Stimulated activated naive CD8-positive, alpha-beta T cell treated with anti-CD3 and anti-CD28 coated beads, Interleukin-15, Interleukin-2, amounts not matched to agents 100 U/mL and 50 U/mL, for 24 hours (primary cell): ENCODE measurements at places on chromosomes 4 and X.

- DNase-seq: no peak
Measured at GRCh38 chrX:130418066-130418465, 16.3 kb downstream of the RBMX2 start.

DNA sequence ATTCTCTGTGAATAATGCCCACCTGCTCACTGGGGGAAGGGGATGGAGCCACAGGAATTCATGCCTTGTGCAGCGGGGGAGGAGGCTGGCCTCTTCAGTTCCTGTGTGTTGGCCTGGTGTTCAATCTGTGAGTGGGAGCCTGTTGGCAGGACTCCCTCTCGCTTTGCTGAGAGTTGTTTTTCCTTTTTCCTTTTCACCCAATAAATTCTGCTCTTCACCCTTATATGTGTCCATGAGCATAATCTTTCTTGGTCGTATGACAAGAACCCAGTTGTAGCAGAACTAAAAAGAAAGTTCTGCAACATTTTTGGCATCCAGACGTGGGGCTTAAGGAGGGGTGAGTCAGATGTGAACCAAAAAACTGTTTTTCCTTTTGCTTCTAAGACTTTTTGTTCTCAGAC, 235.2 kb upstream of the HDX start:
- no peak for DNase-seq

DNA sequence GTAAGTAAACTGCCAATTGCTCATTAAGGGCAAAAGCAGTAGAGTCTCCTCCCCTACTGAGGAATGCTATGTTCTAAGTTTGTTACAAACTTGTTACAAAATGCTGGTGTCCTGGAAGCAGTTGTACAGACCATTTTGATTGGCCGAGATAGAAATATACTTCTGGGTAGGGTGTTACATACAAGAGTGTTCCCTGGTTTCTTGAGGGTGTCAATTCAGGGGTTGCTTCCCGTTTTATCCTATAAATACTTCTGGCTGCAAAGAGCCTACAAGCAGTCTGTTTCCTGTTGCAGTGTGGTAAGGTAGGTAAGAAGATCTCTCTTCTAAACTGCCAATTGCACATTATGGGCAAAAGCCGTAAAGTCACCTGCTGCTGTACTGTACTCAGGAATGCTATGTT, 5.7 kb downstream of the TRPC5OS start:
- DNase-seq: no peak

- DNase-seq: no peak
Measured at GRCh38 chr4:104868958-104869357, 277.7 kb upstream of the TET2 start.

DNA sequence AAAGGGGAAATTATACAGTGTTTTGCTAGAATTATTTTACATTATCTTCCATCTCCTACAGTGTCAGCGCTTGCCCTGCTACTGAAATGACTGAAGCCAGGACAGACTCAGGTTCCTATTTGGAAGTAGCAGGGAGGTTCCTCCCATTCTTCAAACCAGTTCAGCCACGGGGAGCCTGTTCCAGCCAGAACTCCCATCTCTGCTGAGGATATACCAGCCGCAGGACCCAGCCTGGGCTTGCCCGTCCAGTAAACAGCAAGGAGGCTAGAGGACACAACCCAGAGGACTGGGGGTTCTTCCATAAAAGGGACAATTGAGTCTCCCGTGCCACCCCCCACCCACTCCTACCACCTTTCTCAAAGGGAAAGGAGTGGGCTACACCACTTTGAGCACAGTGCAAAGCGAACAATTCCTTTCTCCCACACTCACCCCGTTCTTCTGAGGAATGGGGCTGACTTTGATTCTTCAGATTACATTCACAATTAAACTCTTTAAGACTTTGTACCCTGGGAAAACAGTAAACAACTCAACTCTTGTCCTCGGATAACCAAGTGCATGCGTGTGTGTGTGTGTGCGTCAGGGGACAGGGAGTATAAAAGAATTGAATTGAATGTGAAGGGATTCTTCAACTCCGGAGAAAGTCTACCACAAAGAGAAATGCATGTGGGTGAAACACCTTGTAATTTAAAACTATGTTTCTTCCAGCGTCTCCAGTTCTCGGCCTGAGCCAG, 31.0 kb upstream of the PPARGC1A start:
- DNase-seq: no peak

GRCh38 chr4:18571301-18571761, 549.8 kb upstream of the LCORL start:
- DNase-seq: no peak

DNA sequence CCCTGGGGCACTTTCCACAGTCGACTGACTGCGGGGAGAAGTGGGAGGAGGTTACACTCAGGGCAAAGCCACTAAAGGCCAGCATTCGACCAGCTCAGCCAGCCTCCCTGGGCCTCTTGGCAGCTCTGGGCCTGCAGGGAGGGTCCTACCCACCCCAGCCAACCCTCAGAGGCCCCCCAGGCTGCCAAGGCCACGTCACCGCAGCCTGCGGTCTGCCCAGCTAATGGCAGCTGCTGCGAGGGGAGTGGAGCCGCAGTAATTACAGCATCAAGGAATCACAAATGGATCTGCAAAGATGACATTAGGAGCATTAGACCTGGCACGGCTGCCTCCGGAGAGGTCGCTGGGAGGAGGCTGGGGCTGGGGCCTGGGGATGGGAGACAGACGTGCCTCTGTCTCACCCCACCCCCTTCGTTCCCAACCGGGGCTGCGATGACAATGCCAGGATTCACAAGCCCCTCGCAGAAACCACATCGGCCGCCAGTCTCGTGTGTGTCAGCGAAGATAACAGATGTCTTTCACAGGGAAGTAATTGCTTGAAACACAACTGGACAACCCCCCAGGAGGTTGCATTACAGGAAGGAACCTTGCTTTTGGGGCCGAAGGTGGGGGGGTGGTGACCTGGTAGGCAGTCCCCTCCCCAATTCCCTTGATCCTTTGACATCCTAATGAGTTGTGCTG, 367.6 kb downstream of the BCOR start:
- DNase-seq: no peak

DNA sequence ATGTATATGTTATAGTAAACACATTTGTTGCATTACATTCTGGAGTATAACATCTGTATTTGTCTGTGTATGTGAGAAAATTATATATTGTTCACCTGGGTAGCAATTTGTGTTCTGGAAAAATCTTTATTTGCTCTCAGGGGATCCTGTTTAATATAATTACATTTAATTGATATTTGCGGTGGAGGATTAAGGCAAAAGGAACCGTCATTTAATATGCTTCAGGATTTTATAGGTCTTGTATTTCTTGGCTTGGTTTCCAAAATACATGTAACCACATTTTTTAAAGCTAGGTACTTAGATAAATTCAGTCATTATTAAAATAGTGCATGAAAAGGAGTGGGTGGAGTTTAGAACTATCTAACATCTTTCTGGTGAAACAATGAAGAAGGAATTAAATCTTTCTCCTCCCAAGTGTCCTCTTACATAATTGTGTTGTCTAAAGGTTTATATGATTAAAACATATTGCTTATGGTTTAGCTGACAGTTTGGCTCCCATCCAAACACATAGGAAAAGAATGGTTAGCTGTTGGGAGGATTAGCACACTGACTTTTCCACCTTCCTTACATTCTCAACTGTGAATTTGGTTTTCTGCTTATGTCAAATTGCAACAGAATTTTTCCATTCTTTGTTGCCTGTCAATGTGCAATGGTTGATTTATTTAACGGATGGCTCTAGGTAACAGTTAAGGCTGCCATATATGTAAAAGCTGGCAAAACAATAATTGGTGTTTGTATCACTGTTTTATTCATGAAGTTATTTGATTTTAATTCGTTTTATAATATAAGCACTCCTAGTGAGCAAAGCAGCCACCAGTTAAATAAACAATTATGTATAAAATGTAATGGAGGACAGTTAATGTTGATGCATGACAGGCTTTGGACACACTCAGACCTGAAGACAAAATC, 250.8 kb upstream of the SFRP2 start:
- no peak for DNase-seq

GRCh38 chrX:73239242-73239641, 24.6 kb upstream of the NAP1L2 start:
- DNase-seq: no peak

DNA sequence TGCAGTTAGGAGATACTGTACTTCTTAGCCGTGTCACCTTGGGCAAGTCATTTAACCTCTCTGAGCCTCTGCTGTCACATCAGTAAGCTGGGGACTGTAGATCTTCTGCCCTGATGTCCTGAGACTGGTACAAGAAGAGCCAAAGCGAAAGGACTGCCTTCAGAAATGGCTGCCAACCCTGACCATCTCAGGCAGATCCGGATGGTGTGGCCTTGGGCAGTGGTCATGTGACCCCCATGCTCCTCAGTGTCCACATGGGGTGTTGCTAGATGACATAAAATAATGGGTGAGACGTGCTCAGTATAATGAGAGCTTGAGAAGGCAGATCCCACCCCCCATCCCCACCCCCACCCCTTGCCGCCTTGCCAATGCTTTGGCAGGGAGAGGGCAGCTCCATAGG, 60.4 kb upstream of the MTM1 start:
- no peak for DNase-seq

GRCh38 chr4:101418055-101418454, 70.7 kb upstream of the PPP3CA start:
- peak; percentile 67 for DNase-seq

- DNase-seq: no peak
Measured at GRCh38 chr4:153176938-153177337, 27.3 kb upstream of the TRIM2 start.

GRCh38 chr4:37542706-37543105, 143.5 kb downstream of the RELL1 start:
- DNase-seq: no peak

GRCh38 chr4:170102426-170102825, 12.7 kb upstream of the AADAT start:
- no peak for DNase-seq

DNA sequence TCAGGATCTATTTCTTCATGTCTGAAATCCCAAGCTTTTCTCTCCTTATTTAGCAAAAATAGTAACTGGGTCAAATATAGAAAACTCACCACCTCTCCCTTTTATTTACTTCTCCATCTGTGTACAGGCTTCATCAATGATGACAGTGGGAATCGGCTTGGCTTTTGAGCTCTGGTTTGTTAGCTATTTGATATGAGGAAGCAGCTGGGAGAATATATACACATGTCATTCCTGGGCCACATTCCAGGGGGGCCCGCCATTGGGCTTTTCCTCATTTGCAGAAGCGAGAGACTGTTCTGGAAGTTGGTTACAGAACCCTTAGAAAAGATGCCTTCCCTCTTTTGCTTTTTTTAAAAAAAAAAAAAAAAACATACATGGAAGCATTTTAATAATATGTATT, 107.4 kb upstream of the F9 start:
- DNase-seq: no peak

GRCh38 chr4:103137446-103137827, 37.8 kb upstream of the BDH2 start:
- no peak for DNase-seq

DNA sequence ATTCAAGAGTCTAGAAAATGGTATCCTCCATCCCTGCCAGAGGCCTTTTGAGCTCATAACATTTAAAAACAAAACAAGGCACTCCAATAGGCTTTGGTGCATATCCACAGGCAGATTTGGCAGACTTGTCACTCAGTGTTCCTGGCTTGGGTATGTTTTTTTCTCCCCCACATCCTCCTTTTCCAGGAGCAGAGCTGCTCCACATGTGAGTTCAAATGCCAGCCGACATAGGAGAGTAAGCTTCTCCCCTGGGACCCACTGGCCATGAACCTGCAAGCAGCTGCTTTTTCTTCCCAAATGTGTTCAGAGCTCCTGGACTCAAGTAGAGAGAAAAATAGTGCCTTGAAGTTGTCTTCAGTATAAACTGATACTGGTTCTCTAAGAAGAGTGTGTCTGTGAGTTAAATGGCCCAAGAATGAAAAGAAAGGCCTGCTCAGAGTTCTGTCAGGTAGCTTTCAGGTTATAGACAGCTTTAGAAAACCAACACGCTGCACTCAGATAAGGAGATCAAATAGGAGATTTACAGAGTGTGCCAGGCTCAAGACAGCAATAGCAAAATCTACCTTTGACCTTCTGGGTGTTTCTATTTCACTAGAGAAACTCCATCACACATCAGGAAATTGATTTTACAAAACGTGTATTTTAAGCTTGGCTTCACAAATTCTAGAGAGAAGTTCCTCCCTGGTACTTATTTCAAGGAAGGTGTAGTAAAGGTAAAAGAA, 162.5 kb upstream of the GALNT7 start:
- DNase-seq: no peak

- no peak for DNase-seq
Measured at GRCh38 chrX:129323115-129323514, 200.2 kb downstream of the SMARCA1 start.

DNA sequence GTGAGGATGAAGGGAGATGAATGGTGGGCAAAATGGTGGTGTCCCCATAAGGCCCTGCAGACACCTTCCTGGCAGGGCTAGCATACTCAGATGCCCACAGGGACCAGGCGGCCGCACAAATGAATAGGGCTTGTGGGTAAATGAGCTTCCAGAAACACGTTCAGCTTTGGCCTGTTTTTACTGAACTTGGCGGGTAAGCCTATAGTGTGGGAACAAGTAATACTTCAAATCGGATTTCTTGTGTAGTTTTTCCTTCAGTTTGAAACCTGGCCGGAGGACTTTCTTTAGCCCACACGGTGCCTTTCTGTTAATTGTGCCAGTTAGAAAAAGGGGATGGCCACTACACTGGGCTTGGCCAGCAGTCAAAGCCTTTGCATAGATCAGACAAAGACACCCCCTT, 22.8 kb downstream of the SMS start:
- DNase-seq: no peak

GRCh38 chr4:76571274-76571673, 136.2 kb downstream of the SHROOM3 start:
- no peak for DNase-seq

- DNase-seq: no peak
Measured at GRCh38 chrX:19860571-19860970, 26.8 kb downstream of the SH3KBP1 start.

DNA sequence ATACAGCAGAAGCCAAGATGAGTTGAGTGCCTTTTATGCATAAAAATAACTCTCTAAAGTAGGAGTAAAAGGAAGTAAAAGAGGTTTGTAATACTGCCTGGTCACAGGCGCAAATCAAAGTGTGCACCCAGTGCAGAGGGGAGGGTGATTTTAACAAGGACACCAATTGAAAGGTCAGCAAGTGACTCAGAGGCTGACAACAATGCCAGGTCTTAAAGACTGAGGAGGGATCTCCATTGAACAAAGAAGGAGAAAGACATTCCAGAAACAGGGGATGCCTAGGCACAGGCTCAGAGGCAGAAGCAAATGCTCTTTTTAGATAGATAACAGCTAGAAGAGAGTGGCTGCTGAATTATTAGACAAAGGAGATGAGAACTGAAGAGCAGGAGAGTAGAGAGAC, 297.4 kb upstream of the VCX start:
- no peak for DNase-seq

DNA sequence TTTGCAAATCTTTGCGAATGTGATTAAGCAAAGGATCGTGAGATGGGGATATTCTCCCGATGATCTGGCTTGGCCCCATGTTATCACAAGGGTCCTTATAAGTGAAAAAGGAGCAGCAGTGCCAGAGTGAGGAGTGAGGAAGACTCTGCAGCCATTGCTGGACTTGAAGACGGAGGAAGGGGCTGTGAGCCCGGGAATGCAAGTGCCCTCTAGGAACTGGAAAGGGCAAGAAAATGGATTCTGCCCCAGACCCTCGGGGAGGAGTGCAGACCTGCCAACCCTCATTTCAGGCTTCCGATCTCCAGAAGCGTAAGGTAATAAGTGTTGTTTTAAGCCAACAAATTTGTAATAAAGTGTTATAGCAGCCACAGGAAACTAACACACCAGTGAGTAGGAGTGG, 76.3 kb downstream of the EVC start:
- DNase-seq: no peak
